ENCODE measurements at places on chromosomes 1 and 21.

DNA sequence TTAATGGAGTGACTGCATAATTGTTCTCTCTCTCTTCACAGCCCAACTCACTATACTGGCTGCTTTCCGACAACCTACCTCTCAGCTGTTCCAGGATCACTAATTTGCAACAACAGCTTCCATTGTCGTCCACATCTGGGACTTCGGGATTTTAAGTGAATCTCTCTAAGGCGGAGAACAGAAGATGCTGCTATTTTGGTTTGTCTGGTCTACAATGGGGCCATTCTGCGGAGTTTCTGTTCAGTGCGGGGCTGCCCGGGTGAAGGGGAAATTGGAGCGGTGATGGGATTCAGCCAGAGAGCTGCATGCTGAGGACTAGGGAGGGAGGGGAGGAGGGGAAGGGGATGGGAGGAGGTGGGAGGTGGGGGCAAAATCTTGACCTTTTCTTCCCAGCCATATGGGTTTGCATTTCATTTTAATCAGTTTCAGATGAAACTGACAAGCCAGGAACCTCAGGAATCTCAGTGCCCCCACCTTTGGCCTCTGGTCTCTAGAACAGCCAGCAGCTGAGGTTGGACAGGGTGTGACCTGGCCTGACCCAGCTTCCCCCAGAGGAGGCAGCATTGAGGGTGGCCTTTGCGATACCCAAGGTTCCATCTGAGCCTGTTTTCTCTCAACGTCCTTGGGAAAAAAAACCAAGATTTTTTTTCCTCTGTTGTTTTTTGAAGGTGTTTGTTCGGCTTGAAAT is 6.9 kb upstream of the SRP9 start:
- no peak for DNase-seq

DNA sequence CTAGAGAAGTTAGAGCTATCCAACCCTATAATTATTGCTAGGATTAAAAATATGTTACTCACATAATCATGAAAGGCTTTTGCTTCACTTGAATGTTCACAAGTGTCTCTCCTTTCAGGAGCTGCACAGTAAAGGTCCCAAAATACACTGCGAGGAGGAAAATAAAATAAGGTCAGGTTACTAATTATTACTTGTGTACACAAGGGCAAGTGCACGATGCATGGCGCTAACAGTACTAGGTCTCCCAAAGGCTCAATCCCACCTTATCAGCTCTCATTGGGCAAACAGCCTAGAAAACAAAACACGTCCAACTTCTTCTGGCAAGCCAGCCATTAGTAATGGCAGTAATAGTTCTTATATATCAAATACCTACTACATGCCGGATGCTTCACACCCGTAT is 4.4 kb downstream of the SSBP3 start:
- no peak for DNase-seq

GRCh38 chr1:40848530-40849189 is 13.5 kb downstream of the CITED4 start:
- peak; percentile 20 for DNase-seq

DNA sequence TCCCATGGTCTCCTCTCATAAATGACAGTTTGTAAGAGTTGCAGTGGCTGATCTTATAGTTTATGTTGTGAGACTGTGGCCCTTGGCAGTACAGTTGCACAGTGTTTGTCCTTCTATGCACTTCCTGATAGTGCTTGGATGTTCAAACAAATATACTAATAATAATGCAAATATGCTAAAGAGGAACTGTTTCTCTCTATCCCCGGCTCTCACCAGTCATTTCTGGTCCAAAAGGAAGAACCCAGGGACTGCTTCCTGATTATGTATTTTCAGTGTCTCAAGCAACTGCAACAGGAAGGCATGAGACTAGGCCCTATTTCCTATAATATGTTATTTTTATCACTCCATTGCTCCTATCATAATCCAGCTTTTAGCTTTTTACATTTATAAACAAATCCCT is 17.0 kb upstream of the SUCO start:
- no peak for DNase-seq

DNA sequence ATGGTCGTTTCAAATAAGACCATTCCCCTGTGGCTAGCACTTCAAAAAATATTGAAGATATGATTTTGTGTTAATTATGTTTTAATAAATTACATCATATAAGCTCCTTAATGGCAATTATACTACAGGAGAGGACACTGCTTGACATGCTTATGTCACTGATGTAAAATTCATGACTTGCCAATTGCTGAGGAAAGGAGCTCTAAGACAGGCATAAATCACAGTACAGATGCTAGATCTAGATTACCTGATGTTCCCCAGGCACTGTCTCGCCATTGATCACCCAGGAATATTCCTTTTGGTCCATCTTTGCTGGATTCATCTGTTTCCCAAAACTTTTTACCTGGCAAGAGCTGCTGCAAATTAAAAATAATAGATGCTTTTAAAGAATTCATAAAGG is 58.8 kb downstream of the PUM1 start:
- DNase-seq: no peak

- DNase-seq: no peak
These were observed 13.5 kb downstream of the SLC37A1 start for GRCh38 chr21:42527127-42527488.

DNA sequence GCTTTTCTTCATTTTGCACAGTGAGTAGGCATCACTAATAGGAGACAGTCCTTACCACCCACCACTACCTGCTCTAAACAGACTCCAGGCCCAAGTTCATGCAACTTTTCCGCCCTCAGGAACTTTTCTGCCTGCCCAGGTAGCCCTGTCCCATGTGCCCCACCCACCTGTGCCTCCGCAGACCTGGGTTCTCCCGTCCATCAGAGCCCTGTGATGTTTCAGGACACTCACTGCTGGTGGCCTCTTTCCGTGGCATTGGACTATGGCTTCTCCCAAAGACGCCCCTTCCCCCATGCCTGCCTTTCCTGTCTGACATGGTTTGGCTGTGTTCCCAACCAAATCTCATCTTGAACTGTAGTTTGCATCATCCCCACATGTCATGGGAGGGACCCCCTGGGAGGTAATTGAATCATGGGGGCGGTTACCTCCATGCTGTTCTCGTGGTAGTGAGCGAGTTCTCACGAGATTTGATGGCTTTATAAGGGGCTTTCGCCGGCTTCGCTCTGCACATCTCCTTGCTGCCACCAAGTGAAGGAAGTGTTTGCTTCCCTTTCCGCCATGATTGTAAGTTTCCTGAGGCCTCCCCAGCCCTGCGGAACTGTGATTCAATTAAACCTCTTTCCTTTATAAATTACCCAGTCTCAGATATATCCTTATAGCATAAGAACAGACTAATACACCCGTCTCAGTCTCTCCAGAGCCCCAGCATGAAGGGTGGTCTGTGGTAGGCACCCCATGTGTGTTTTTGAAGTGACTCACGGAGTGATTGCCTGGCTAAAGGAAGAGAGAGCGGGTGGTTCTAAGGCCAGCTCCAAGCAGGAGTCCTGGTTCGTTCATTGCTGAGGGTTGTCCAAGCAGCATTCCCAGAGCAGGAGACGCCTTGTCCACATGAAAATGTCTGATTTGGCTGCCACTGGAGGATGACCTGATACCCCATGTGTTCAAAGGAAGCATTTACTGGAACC is 86.0 kb upstream of the ZBTB40 start:
- DNase-seq: no peak

GRCh38 chr1:230922620-230923019 is 54.3 kb upstream of the C1orf198 start:
- no peak for DNase-seq

- no peak for DNase-seq
These were observed 88.8 kb downstream of the KIF1B start for GRCh38 chr1:10299151-10299550.

- no peak for DNase-seq
These were observed 8.5 kb upstream of the AKNAD1 start for GRCh38 chr1:108865316-108865910.
